M059J (cell line): ENCODE measurements at places on chromosomes 7 and 10.

DNA sequence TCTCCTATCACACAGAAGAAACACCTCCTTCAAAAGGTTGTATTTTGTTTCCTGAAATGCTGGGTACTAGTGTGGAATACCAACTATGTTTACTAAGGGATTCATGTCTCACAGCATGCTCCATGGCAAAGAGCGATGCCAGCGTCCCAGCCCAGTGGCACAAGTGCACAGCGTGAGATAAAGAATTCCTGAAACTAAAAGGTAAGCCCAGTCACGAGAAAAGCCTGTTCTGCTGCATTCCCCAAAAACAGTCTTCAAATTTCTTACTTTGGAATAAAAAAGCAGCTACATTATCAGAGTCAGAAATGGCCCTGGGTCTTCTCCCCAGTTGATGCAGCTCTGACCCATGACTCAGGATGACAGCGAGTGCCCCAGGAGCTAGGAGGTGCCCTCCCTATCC is 53.1 kb upstream of the DDC start:
- no peak for DNase-seq

- no peak for DNase-seq
These were observed 9.9 kb upstream of the OR9A4 start for GRCh38 chr7:141906285-141906684.

DNA sequence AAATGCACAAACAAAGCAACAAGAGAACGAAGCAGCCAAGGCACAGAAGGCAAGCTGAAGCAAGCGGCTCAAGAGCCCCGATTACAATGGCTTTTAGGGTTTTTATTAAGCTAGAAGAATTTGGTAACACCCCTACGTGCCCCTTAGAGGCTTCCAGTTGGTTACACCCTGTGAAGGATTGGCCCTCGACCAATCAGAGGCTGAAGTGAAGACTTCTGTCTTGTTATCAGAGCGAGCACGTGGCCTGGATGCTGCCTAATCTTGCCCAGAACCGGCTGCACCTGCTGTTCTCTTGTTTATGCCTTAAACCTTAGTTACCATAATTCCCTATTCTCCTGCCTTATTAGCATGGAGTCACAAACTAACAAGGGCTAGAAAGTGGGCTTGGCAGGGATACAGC is 21.4 kb downstream of the KCNK18 start:
- no peak for DNase-seq

- no peak for DNase-seq
These were observed 166.1 kb downstream of the GRK5 start for GRCh38 chr10:119373294-119374102.

GRCh38 chr10:5343979-5344378 is 20.8 kb upstream of the UCN3 start:
- DNase-seq = no peak

DNA sequence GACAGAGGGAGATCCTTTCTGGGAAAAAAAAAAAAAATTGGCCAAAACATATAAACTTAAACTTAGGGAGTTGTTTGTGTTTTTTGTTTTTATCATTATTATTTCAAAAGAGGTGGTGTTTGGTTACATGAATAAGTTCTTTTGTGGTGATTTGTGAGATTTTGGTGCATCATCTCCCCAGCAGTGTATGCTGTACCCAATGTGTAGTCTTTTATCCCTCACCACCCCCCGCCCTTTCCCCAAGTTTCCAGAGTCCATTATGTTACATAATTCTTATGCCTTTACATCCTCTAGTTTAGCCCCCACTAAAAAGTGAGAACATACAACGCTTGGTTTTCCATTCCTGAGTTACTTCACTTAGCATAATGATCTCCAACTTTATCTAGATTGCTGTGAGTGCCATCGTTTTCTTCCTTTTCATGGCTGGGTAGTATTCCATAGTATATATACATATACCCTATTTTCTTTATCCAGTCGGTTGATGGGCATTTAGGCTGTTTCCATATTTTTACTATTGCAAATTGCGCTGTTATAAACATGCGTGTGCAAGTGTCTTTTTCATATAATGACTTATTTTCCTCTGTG is 148.1 kb upstream of the ZNF92 start:
- no peak for DNase-seq
